Fibroblast of skin of abdomen (primary cell): ENCODE measurements at places on chromosomes 13 and 19.

DNA sequence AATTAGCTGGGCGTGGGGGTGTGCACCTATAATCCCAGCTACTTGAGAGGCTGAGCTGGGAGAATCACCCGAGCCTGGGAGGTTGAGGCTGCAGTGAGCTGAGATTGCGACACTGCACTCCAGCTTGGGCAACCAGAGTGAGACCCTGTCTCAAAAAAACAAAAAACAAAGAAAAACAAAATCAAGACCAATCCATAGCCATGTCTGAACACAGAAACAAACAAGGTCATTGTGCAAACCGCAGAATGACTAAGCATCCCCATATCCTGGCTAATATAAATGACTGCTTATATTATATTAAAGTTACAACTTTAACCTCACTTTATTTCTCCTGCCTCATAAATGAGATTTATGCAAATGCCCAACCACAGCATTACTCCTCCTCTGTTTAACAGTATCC, 2.3 kb upstream of the LYPD3 start:
- no peak for DNase-seq

- no peak for DNase-seq
Observed at GRCh38 chr13:106821979-106822378, 254.0 kb upstream of the ARGLU1 start.

DNA sequence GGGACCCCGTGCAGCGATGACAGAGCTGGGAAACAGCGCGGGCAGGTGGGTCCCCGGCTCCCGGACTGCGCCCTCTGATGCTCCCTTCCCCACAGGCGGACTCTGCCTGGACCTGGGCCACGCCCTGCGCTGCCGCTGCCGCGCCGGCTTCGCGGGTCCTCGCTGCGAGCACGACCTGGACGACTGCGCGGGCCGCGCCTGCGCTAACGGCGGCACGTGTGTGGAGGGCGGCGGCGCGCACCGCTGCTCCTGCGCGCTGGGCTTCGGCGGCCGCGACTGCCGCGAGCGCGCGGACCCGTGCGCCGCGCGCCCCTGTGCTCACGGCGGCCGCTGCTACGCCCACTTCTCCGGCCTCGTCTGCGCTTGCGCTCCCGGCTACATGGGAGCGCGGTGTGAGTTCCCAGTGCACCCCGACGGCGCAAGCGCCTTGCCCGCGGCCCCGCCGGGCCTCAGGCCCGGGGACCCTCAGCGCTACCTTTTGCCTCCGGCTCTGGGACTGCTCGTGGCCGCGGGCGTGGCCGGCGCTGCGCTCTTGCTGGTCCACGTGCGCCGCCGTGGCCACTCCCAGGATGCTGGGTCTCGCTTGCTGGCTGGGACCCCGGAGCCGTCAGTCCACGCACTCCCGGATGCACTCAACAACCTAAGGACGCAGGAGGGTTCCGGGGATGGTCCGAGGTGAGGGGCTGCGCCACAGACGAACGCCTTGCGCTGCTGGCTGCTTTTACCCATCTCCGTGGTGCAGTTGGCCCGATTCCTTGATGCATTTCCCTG, 7.8 kb upstream of the SELENOV start:
- peak; percentile 73 for DNase-seq

DNA sequence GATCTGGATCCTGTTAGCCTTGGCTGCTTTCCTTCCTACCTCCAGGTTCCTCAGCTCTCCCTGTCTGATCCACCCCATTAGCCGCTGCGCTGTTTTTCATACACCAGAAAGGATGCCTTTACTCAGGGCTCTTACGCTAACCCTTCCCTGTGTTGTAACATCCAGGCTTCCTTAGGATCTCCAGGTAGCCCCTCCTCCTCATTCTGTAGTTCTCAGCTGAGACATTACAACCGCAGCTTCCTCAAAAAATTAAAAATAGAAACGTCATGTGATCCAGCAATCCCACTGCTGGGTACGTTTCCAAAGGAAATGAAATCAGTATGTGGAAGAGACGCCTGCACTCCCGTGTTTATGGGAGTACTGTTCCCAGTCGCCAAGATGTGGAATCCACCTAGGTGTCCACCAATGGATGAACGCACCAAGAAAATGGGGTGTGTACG, 18.4 kb upstream of the MYADM start:
- DNase-seq: peak; percentile 84

DNA sequence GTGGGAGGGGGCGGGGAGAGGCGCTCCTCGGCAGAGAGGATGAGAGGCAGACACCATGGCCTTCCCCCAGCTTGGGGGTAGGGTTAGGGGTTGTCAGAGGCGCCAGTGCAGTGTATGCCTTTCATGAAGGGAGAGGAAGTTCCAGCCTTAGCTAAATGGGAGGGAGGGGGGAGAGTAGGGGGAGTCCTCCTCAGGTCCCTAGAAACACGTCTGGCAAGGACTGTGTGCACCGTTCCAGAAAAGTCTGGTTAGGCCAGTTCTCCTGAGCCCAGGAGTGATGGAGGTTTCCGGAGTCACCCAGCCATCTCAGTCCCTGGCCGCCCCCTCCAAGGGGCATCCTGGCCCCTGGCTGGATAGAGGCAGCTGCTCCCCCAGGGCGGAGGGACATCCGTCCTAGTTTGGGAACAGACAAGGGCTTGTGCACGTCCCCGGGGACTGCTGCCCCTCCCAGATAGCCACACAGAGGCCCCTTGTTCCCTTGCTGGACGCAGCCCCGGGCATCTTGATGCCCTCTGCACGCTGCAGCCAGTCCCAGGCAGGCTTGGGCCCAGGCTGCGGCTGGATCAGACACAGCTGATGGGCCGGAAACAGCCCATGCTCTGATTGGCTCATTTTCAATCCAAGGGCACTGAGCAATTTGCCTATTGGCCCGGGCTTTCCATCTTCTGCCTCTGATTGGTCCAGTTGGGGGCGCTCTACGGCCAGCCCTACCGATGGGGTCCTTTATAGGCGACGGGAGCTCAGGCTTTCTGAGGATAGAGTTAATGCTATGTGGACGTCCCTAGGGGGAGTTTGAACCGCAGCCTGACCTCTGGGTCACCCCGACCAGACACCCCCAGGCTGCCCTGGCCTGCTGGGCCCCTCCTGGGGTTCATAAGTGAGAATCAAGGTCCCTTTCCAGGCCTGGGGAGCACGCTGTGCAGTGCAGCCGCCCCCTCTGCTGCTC, 3.8 kb downstream of the S1PR2 start:
- DNase-seq: peak; percentile 43

DNA sequence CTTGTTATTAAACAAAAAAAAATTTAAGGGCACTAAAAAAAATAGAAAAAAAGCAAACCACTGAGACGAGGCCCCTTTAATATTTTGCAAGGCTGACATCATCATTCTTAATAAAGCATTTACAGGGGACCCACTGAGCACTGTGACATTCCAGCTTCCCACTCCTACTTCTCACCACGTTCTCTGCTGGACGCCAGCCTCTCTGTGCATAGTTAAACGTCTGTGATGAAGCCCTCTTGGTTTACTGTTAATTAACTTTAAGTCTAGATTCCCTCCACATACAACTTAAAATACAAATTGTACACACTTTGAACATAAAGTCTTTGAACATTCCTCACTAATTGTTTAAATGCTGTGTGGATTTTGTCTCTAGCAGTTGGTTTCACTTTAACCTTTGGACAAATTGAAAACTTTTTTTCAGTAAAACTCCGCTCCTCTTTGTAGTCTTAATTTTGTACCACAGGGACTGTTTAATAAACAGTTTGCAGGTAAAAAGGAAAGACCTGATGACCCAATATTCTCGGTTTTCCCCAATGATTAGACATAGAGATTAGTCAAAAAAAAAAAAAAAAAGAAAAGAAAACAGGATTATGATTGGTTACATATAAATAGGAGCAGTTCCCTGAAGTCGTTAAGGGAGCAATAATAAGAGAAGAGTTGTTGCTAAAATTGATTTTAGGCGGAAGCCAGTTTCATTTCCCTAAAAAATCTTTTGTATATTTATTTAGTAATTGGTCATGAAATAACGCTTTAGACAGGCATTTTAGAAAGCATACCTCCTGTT, 219.8 kb downstream of the MZT1 start:
- peak; percentile 12 for DNase-seq

GRCh38 chr13:30976025-30976424, 43.6 kb downstream of the TEX26 start:
- no peak for DNase-seq

GRCh38 chr13:28458608-28459007, 36.3 kb downstream of the FLT1 start:
- no peak for DNase-seq

DNA sequence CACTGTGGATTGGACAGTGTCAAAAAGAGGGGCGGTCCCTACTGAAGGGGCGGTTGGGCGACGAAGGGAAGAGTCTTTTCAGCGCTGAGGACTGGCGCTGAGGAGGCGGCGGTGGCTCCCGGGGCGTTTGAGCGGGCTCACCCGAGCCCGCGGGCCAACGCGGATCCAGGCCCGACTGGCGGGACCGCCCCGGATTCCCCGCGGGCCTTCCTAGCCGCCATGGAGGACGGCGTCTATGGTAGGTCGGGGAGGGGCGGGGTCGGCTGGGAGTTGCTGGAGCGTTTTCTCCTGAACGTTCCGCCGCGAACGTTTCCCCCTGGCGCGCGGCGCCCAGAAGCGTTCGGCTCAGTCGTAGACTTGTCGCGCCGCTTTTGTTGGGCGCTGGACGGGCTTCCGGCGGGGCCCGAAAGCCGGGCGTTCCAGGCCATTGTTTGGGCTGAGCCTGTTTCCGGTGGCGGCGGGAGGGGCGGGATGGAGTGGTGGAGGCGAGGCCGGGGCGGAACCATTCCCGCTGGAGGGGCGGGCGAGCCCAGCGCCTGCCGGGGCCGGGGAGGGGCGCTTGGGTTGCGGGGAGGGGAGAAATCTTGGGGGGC, at the start of gene CYTH2:
CYTH2 (plus strand) TSS at position 81 of the 593 bp plus-strand sequence; CDS start at position 220, 139 bp downstream.
- DNase-seq: peak; percentile 84

- no peak for DNase-seq
Observed at GRCh38 chr19:41699231-41699967, 9.0 kb upstream of the CEACAM5 start.
